ENCODE measurements at places on chromosomes 3 and 15.

GRCh38 chr3:69389520-69390248, 3.8 kb upstream of the FRMD4B start:
- no peak for DNase-seq

DNA sequence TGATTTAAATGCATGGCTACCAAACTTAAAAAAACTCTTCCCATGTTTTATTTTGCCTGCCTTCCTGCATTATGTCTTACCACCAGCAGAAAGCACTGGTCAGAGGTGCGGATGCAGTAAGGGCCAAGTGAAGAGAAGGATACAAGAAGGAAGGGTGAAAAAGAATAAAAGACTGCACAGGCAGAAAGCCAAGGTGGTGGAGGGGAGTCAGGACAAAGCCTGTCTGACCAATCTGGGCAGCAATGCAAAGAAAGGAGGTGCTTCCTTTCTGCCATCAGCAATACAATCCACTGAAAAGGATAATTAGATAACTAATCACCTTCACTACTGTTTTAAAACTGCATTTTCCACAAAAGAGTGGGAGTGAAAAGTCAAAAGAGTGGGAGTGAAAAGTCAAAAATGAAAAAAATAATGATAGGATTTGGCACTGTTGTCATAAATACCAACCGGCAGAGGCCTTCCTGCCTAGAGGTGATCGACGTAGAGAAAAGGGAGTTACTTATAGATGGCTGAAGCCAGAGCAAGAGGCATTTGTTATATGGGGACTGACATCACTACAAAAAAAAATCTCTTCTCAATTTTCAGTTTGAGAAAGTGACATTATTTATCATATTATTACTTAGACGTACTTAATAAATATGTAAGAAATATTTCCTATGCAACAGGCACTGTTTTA, 385.3 kb downstream of the TBC1D5 start:
- DNase-seq, result no peak

- no peak for DNase-seq
Observed at GRCh38 chr3:126346466-126346865, 10.7 kb downstream of the KLF15 start.

GRCh38 chr3:105798381-105798934, 70.4 kb downstream of the CBLB start:
- DNase-seq, result peak; percentile 19

DNA sequence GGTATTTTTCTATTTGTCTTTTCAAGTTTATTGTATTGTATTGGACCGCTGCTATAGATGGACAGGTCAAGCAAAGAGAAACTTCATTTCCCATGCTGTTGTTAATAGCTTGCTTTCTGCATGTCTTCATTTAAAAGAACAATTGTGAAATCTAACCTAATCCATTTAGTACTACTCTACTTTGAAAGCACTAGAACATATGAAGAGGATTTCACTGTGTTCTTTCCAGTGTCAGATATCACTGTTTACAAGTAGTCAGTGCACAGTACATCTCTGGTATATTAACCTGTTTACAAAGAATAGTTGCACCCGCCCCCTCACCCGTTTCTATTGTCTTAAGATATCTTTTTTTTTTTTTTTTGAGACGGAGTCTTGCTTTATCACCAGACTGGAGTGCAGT, 21.8 kb upstream of the EDEM1 start:
- DNase-seq, result no peak

DNA sequence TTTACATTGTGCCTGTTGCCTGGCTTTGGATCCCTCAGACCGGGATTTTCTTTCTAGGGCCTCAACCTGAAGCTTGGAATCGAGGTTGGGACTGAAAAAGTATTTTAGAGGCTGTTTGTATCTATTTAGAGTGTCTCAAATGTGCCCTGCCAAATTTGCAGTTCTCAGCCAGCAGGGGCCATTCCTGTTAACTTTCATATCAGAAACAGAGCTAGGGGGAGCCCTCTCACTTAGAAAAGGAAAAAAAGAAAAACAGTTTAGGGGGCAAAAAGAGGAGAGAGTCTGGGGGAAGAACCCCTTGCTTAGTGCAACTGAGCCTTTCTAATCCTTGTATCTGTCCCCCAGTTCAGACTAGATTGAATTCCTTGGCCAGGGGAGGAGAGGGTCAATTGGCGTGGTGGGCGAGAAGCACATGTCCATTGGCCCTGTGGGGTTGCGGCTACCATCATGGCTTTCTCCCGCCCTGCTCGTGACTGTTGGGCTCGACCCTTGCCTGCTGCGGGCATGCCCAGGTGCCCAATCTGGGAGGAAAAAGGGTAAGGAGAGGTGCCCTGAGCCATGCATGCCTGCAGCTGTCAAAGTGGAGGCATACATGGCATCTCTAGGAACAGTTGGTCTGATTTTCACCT, 101.6 kb downstream of the CFAP44 start:
- DNase-seq, result no peak

- no peak for DNase-seq
Observed at GRCh38 chr15:85837881-85838280, 43.2 kb upstream of the KLHL25 start.

- DNase-seq, result no peak
Observed at GRCh38 chr3:127678611-127679533, 6.1 kb downstream of the ABTB1 start.

All from fibroblast of skin of right quadriceps (primary cell).